Activated naive CD8-positive, alpha-beta T cell treated with anti-CD3 and anti-CD28 coated beads for 36 hours (primary cell): ENCODE measurements at places on chromosomes 12 and 14. TPM values are rescaled to one million over a fixed set of nuclear protein-coding genes. Genes with fewer than 3 reads are reported as not detected.

- no peak overlapping the region for H3K4me3 ChIP-seq
- H3K36me3 ChIP-seq, result no peaks in the 10 kb centered on the region
- H3K27me3 ChIP-seq, result peaks cover 23% of the 10 kb centered on the region
- no peaks in the 10 kb centered on the region for H3K4me1 ChIP-seq
- DNase-seq, result no peak
Observed at GRCh38 chr12:124264879-124265278, 30.0 kb upstream of the RFLNA start.

GRCh38 chr12:122827258-122827657 lies 8.0 kb upstream of the HIP1R start:
- H3K27me3 ChIP-seq, result no peaks in the 10 kb centered on the region
- H3K4me1 ChIP-seq, result no peaks in the 10 kb centered on the region
- H3K27ac ChIP-seq, result no peak overlapping the region
- no peak overlapping the region for H3K4me3 ChIP-seq
- DNase-seq, result no peak
- no peaks in the 10 kb centered on the region for H3K36me3 ChIP-seq

GRCh38 chr14:94113490-94113889 lies 3.0 kb downstream of the IFI27 start:
- H3K4me1 ChIP-seq, result no peaks in the 10 kb centered on the region
- no peak for DNase-seq
- no peak overlapping the region for H3K4me3 ChIP-seq
- H3K27me3 ChIP-seq, result peaks cover 18% of the 10 kb centered on the region
- no peaks in the 10 kb centered on the region for H3K36me3 ChIP-seq

- H3K27me3 ChIP-seq, result no peaks in the 10 kb centered on the region
- H3K36me3 ChIP-seq, result peaks cover 55% of the 10 kb centered on the region
- H3K27ac ChIP-seq, result peak overlapping the region; percentile 55
- H3K4me1 ChIP-seq, result peaks cover 71% of the 10 kb centered on the region
- H3K4me3 ChIP-seq, result no peak overlapping the region
- DNase-seq, result no peak
Observed at GRCh38 chr12:9698681-9699080, 29.2 kb downstream of the CLEC2D start.

- H3K4me3 ChIP-seq, result no peak overlapping the region
- no peaks in the 10 kb centered on the region for H3K27me3 ChIP-seq
- no peak overlapping the region for H3K27ac ChIP-seq
- no peak for DNase-seq
- H3K36me3 ChIP-seq, result peaks cover 2% of the 10 kb centered on the region
Observed at GRCh38 chr12:96185914-96186313, 8.3 kb upstream of the ELK3 start.

DNA sequence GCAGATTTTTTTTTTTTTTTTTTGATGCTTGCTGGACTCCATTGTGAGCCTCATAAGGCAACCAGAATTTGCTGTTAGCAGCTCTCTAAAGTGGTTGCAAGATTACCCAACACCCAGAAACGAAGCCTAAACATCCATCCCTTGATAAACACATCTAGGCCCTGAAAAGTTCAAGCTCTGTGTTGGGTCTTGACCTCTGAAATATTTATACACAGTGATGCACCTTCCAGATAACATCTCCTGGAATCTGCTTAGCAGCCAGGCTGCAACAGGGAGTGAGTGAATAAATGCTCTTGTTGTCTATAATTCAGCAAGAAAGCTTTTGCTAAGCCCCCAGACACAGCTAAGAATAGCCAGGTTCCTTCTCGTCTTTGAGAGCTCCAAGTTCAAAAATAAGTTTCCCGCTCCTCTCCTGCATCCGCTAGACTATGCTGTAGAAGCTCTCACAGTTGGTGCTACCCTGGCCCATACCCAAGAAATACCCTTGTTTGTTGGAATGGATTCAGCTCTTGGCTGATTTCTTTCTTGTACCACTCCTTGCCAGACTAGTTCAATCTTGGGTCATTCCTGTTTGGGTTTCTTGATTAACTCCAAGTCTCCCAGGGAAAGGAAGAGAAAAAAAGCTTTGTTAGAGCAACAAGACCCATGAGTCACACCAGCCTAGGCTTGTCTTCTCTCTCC lies 610.6 kb upstream of the TBX3 start:
- H3K27ac ChIP-seq, result no peak overlapping the region
- no peaks in the 10 kb centered on the region for H3K36me3 ChIP-seq
- H3K4me3 ChIP-seq, result no peak overlapping the region
- no peaks in the 10 kb centered on the region for H3K27me3 ChIP-seq
- DNase-seq, result no peak

GRCh38 chr12:3598896-3599860 lies 108.2 kb downstream of the PRMT8 start:
- no peak for DNase-seq
- H3K4me1 ChIP-seq, result no peaks in the 10 kb centered on the region
- no peaks in the 10 kb centered on the region for H3K27me3 ChIP-seq
- no peaks in the 10 kb centered on the region for H3K36me3 ChIP-seq

Gene RFX4
- not detected for total RNA-seq

Gene USP5
- 127 TPM for total RNA-seq

Gene BEST3
- total RNA-seq, result not detected

Gene LHX5
- total RNA-seq, result not detected

Gene PRPH
- not detected for total RNA-seq

Gene TEX52
- not detected for total RNA-seq

Gene DCN
- not detected for total RNA-seq
